Fibroblast of skin of left quadriceps (primary cell): ENCODE measurements at places on chromosomes 5 and 9.

GRCh38 chr5:6840136-6840793 lies 127.0 kb downstream of the TENT4A start:
- DNase-seq, result no peak

- no peak for DNase-seq
These were observed 41.4 kb downstream of the DAB2IP start for GRCh38 chr9:121692606-121693387.

DNA sequence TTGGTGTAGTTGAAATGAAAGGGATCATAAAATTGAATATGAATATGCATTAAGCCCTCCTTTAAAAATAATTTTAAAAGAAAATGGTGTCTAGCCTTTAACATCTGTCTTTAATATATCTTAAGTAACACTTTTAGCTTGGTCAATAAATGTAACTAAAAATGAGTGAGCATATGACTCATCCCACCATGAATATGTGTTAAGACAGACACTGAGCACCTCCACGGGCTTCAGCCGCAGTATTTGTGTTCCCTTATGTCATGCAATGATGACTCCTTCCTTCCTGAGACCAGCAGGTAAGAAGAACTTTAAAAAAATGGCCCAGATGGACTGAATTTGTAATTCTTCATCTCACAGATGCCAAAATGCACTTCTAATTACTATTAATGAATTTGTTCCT lies 563.2 kb downstream of the NR2F1-AS1 start:
- DNase-seq, result peak; percentile 63

GRCh38 chr9:26262421-26263107 lies 584.3 kb upstream of the TUSC1 start:
- no peak for DNase-seq

DNA sequence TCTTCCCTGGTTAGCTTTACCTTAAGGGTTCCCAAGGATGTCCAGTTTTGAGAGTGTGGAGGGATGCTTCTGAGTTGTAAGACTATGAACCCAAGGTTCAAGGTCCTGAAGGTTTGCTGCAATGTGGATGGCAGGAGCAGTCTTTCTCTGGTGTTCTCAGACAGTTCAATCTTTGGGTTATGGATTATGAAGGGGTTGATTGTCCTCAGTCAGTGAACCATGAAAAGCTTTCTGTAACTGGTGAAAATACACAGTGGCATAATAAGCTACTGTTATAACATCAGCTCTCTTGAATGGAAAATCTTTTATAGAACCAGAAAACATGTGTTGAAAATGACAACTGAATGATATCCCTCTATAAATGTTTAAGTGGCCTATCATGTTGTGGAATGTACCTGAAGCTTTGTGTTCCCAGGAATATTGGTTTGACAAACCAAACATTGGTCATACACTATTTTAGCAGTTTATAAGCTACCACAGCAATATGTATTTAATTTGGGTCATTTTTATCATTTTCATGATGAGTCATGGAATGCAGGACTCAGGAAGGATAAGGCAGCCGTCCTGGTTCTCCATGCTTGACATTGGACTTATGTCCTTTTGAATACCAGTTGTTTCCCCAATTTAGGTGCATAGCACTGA lies 1041.8 kb upstream of the ARRDC3 start:
- no peak for DNase-seq

DNA sequence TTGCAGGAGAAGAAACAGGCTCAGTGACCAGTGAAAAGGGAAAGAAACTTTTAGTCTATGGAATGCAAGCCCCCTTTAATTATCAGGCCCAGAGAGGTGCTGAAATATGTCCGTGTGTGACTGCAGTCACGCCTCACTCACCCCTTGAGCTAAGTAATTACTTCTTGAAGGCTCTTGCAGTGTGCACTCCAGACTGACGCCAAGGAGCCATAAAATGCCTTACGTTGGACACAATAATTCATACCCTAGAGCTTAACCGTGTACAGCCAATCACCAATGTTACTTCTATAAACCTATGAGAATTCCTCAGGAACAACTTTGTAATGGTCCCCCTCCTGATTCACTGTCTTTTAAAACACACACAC lies 242.2 kb downstream of the SYK start:
- no peak for DNase-seq

- DNase-seq, result peak; percentile 48
These were observed 194.4 kb downstream of the RGS3 start for GRCh38 chr9:113657765-113658544.

GRCh38 chr5:88144219-88145001 lies 124.2 kb downstream of the TMEM161B start:
- DNase-seq, result no peak

DNA sequence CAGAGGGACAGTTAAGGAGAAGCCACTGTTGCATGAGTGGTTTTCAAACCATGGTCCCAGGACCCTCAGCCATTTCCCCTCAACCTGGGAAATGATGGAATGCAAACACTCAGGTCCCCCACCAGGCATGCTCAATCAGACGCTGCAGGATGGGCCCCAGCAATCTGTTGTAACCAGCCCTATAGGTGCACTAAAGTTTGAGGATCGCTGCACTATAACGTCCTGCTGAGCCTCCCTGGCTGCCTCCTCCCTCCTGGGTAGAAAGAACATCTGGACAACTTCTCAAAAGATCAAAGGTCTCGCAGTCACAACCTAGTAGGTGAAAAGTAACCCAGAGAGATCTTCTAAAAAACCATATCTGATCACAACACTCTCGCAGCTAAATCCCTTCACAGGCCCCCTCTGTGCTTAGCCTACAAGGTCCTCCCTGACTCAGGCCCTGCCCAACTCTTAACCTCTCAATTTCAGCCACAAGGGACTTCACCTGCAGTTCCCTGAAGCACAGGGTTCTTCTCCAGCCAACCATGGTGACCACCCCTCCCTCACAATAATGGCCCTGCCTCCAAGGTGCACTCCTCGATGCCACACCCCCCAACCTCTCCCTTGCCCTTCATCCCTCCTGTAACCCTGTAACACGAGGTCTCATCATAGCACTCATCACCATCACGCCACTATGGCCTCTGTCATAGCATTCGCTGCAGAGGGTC lies 3.5 kb downstream of the SHB start:
- no peak for DNase-seq

DNA sequence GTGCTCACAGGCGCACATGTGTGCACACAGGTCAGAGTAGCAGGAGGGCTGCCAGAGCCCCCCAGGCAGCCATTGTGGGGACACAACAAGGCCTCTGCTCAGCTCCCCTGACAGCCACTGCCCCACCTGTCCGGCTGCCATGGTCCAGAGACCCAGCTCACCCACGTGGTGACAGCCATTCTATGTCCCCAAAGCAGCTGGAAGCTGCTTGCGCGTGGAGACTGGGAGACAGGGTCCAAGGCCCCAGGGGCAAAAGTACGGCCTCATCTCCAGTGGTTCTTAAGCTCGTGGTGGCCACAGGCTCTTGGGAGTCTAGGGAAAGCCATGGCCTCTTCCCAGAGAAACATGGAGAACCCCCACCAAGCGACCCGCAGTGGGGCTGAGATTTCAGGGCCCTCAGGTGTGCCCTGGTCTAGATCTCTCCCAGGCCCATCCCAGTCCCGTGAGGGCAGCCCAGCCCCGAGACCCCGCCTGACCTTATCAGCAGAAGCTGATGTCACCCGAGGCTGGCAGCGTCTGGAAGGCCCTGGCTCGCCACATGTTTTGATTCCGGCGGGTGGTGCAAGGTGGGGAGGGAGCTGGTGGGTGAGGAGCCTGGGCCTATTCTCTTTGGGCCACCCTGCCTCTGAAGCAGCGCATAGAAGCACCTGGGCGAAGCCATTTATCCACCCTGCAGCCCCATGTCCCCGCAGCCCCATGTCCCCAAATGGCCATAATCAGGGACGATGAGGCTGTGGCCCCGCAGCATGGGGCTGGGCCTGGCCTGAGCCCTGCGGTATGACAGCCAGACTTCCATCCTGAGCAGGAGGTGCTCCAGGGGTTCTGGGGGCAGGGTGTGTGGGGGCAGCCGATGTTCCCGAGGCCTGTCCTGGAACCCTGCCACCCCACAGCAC lies 31.7 kb downstream of the GLT6D1 start:
- no peak for DNase-seq

DNA sequence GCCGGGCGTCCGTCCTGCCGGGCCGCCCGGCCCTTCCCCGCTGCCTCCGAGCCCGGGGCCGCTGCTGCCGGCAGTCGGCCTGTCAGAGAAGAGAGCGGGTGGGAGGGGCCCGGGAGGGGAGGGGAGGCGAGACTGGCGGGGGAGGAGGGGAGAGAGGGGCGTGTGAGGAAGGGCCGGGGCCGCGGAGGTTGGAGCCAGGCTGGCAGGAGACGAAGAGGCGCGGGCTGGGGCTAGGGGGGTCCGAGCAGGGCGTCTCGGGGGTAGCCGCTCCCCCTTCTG lies 570 bp downstream of the CREBRF start:
- DNase-seq, result no peak

GRCh38 chr9:121744002-121744686 lies 92.7 kb downstream of the DAB2IP start:
- DNase-seq, result no peak

DNA sequence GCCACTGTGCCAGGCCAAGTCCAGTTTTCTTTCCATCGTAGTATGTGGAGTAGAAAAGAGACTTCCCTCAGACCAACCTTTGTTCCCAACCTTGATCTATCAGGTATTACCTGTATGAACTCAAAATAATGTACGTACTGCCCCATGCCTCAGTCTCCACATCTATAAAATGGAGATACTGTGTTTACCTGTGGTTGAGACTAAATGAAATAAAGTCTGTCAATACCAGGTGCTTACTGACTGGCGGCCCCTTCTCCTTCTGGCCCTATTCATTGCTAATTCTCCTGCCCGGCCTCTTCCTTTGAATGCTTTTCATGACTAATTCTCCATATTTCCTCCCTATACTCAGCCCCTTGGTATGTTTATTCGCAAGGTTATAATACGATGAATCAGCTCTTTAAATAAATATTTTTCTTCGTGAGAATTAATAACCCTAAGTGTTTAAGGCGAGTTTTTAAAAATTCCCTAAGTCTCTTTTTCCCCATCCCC lies 89.6 kb upstream of the BASP1 start:
- peak; percentile 77 for DNase-seq

DNA sequence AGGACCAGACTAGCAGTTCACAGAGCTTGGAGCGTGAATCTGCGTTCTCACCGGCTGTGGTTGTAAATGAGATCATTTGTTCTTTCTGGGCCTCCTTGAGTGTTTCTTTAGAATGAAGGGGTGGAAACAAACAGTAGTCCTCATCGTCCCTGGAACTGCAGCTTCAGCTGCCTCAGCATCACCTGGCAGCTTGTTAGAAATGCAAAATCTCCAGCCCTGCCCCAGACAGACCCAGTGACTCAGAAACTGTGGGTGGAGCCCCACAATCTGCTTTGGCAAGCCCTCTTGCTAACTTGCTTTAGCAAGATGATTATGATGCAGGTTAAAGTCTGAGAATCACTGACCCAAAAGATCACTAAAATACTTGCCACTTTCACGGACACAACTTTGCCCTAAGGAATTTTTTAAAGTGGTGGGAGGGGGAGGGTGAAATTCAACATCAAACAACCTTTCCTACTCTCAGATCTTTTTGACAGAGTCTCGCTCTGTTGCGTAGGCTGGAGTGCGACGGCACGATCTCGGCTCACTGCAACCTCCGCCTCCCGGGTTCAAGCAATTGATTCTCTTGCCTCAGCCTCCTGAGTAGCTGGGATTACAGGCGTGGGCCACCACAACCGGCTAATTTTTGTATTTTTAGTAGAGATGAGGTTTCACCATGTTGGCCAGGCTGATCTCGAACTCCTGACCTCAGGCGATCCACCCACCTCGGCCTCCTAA lies 86.0 kb downstream of the BRINP1 start:
- no peak for DNase-seq

- no peak for DNase-seq
These were observed 272.7 kb downstream of the TRIM32 start for GRCh38 chr9:116959809-116960208.

GRCh38 chr5:115337882-115338281 lies 41.4 kb upstream of the CCDC112 start:
- DNase-seq, result no peak

GRCh38 chr5:149135536-149136201 lies 5.6 kb upstream of the ABLIM3 start:
- no peak for DNase-seq

- no peak for DNase-seq
These were observed 13.3 kb downstream of the PKD2L2 start for GRCh38 chr5:137902408-137903133.

DNA sequence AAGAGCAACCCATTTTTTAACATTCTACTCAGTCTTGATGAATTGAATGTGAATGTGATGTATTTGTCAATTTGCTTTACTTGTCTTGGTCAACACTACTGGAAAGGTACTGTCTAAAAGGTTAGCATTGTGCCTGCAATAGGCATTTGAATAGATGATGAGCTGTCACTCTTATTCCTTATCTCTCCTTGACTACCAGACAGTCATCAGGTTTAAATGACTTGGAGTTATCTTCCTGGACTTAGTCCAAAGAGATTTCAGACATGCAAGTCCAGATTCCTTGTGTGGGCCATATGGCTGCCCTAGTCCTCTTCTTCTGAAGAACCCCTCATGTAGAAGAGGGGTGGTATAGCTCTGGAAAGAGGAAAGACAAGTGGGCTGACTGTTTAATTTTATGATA lies 4.8 kb downstream of the ARHGEF28 start:
- no peak for DNase-seq

DNA sequence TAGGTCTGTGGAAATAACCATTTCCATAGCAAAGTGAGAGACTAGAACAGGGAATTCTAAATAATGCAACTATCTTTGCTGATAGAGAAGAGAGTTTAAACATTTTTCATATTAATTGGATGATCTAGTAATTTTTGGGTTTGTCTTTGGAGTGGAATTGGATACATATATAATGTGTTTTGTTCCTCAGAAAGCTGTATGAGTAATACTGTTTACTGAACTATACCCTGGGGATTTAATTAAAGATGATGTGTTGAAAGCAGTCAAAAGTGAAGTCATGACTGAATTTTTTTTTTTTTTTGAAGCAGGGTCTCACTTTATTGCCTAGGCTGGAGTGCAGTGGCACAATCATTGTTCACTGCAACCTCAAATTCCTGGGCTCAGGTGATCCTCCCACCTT lies 17.9 kb downstream of the FER start:
- DNase-seq, result no peak

GRCh38 chr5:180595381-180596114 lies 4.2 kb upstream of the SCGB3A1 start:
- no peak for DNase-seq

DNA sequence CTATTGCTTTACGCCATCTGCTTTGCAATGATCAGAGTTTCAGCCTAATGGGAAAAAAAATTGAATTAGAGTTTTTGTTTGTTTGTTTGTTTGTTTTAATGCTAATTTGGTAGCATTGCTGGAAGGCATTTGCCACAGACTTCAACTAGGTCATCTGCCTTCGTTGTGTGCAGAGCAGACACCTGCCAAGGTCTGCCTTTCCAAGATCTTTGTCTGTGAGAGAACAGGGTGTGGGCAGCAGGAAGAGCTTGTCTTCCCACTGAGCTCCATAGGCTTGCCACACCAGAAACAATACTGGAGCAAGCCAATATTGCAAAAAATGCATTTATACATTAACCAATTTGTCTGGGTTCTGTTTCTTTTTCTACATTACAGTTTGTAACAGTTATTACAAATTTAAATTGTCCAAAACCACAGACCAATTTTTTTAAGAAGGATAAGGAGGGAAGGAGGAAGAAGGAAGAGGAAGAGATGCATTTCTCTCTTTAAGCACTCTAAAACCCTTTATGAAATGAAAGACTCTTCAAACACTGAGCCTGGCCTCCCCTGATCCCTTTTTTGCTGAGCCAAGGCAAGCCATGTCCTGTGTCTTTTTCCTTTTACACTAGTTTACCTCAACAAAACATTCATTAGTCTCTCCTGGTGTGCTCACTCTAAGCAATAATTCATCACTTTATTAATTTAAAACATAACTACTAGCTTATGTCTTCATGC lies 210.5 kb downstream of the SNX18 start:
- no peak for DNase-seq
